ENCODE measurements at places on chromosomes 7 and 10.

DNA sequence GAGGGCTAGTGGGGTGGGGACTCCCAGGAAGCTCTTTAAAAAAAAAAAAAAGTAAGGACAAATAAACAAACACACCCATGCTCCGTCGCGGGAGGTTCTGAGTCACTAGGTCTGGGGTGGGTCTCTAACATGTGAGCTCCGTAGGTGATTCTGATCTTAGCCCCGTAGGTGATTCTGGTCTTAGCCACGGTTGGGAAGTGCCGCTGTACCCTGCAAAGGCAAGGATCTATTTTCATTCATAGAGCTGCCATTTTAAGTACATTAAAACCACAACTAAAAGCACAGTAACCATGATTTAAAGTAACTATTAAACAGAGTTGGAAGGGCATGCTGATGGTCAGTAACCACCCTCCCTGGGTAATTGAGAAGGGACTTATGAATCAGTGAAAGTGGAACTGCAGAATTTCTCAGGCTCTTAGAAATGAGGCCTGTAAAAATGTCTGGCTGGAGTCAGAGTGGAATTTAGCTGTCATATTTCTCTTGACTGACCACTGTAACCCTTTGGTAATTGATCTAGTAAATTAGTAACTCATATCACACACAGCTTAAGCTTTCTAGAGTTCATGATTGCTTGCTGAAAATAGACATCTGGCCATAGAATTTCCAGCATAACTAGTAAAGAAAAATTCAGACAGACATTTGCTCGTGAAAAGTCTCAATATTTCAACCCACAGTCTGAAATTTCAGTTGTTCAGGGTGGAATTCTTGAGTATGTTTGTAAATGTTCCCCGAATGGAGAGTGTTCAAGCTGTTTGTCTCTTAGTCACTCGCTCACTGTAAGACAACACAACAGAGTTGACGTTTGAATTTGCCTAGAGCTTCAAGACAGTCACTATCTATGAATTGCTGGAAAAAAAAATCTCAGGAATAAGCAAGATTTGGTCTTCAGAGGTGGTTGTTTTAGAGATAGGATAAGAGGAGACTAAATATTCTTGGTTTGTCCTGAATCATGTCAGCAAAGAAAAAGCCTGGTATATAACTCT lies 34.2 kb upstream of the TCF7L2 start:
- DNase-seq = no peak

DNA sequence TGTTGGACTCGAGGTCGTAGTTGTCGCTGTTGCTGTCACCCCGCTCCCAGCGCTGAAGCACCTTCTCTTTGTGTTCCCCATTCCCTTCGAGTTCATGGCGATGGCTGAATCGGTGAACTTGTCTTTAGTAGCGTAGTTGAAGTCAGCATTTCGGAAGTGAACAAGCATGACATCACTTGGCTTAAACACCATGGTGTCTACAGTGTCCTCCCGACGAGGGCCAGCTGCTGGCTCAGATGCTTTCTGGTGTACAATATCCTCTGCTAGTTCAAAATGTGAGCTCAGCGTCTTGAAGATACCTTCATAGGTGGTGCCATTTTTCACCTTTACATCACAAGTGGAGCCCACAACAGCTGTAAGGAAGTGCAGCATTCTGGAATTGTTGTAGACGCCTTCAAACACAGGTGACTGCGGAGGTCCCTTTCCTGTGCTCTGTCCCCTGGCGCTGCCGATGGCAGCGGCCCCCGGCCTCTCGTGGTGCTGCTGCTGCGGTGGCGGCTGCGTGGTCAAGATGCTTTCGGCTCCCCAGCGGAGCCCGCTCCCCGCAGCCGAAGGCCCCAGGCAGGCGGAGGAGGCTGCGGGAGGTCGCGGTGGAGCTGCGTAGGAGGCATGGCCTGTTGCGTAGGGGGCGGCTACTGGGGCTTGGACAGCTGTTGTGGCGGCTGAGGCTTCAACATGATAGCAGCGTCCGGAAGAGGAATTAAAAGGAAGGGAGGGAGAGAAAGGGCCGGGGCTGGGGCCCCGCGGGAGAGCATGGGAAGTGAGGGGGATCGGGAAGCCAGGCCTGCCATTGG lies 59.3 kb downstream of the ANKMY2 start:
- DNase-seq = no peak

GRCh38 chr7:50565977-50566376 lies 772 bp upstream of the DDC start:
- no peak for DNase-seq

GRCh38 chr10:132494866-132495630 lies 42.5 kb upstream of the INPP5A start:
- no peak for DNase-seq
